ENCODE measurements at places on chromosomes 1 and 21.

- DNase-seq: no peak
These were observed 36.2 kb upstream of the DOCK7 start for GRCh38 chr1:62724430-62724829.

DNA sequence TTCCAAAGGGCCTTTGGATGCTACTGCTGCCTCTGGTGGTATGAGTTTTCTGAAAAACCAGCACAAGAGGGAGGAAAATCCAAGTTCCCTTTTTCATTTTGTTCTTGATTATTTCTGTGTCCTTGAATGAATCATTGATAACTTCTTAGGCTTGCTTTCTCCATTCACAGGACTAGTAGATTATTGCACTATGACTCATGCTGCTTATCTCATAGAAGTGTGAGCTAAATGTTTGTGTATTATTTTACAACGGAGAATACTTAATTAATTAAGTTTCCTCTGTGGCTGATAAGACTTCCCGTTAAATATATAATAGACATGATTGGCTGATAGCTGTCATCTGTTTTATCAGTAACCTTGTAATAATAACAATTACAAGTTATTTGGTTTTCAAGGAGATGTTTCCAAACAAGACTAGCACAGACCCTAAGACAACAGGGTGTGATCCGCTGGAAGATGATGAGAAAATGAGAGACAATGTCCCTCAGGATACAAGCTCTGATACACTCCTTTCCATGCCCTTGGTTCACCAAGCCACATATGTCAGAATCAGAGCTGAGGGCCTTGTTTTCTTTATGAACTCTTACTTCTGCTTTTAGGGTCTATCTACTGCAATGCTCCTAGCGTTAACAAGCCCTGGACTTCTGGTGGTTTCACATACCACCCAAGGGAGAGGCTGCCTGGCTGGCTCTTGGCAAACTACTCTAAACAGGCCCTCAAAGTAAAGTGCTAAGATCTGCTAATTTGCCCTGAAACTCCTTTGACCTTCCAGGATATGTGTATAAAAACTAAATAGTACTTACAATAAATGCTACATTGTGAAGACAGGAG is 1078.3 kb downstream of the TTLL7 start:
- DNase-seq: no peak

GRCh38 chr1:182957902-182958395 is 5.0 kb upstream of the SHCBP1L start:
- no peak for DNase-seq

DNA sequence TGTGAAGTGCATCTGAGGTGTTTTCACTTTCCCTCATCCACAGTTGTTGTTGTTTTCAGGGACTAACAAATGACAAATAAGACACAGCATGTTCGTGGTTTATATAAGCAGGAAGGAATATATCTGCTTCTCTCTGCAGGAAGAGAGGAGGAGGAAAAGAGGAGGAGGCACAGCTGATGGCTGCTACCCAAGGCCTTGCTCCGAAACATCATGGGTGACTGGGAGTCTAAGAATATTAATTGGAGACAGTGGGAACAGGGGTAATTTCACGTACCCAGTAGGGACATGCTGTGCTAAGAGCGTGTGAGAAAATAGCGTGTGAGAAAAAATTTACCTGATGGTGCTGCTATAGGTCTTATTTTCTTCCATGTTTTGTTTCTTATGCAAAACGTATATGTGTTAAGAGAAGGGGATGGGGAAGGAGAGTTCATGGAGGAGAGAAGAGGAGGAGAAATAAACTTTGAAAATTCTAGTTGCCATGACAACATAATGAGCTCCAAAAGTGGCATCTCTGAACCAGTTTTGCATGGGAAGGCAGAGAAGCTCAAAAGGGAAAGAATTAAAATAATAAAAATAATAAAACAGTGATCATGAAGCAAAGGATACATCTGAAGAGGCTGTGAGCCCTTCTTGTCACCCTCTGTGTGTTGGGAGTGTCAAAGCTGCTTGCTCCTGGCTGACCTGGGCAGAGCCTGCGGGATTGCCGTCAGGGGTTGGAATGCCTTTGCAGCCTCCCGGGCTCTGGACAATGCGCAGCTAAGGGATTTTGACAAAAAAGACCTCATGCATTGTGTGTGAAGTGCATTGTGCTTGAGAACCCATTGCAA is 192.0 kb downstream of the CACNA1E start:
- DNase-seq: no peak

DNA sequence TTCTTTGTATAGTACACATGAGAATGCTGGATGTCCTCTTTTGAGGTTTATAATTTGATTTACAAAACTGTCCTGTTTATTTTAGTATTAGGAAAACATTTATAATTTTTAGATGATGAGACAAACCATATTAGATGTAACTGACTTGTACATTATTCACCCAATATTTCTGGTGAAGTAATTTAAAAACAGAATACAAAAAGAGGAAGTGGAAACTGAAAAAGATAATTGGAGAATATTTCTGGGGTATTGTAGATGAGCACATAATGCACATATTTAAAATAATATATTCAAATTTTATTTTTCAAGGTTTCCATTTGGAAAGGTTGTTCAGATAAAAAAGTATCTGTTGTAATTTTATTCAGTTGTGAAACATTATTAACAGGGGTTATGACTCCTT is 40.7 kb downstream of the XPR1 start:
- no peak for DNase-seq

- no peak for DNase-seq
These were observed 14.2 kb upstream of the RNF19B start for GRCh38 chr1:32978854-32979253.

DNA sequence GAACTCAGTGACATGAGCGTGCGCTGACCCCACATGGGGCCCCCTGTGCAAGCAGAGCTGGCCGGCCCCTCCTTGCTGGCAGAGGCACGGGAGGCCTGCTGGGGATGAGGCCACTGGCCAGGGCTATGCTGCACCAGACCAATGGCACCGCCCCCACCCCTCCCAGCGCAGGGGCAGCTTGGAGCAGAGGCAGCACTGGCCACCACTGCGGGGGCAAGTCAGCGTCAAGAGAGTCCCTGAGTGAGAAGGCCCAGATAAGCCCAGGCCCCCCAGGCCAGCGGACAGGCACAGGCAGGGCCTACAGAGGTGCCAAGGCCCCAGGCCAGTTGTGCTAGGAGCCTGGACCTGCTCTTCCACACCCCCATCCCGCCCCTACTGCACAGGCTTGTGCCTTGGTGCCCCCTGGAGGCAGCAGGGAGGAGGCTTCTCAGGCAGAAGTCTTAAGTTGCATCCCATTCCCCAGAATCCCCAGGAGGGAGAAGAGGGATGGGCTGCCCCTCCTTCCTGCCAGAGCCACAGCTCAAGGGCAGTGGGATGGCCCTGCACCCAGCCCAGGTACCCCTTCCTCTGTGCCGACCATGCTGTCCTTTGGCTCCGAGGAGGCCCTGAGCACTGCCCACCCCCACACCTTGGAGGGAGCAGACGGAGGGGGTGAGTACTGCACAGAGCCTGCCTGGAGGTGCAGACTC is 35.8 kb downstream of the EPHX1 start:
- DNase-seq: peak; percentile 72

- peak; percentile 64 for DNase-seq
These were observed 2.3 kb downstream of the GPR137B start for GRCh38 chr1:236144446-236145150.

GRCh38 chr21:32499249-32500055 is 85.9 kb downstream of the TCP10L start:
- DNase-seq: no peak

DNA sequence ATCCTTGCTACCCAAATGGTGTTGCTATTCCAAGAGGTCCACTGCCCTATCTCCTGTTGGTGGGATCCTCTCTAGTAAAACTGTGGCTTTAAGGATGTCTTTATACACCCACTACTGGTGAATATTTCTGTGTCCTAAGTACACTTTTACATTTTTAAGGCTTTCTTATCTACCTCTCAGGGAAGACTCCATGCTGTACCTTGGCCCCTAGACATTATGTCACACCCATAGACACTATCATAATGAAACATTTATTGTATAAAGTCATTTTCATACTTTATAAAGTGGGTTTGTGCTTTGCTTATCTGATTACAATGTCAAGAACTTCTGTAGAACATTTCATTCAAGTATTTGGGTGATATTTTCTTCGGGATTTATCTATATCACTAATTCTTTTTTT is 270.3 kb upstream of the SNX7 start:
- DNase-seq: no peak

GRCh38 chr1:83060221-83060620 is 938.7 kb downstream of the TTLL7 start:
- DNase-seq: no peak

DNA sequence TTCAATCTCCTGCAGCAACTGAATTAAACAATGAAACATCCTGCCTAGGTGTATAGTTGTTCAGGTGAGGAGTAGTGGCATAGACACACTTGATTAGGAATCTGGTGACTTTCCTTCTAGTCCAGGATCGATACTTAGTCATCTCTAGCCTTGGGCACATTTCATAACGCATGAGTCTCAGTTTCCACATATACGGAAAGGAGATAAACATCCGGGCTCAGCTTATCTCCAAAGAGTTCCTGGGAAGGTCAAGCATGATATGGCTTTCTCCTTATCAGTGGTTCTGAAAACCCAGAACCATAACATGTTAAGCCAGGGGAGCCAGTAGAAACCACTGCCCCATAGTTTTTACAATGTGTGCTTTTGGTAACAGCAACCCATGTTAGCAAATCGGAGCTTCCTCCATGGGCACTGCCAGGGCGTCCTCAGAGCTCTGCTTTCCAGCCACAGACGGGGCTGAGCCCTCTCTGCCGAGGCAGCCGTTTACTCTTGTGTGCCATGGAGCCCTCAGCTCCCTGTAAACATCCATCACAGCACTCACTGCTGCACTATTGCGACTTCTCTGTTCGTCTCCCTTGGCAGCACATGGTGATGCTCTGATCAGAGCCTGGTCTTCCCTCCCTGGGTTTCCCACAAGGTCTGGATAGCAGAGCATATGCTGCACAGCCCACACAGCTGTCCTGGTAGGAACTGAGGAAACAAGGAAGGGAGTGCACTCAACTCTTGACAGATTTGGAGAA is 34.6 kb downstream of the RUNX1 start:
- no peak for DNase-seq

- DNase-seq: no peak
These were observed 60.9 kb downstream of the LHX4 start for GRCh38 chr1:180291004-180291403.

GRCh38 chr1:93607814-93608186 is 73.8 kb downstream of the BCAR3 start:
- DNase-seq: no peak

DNA sequence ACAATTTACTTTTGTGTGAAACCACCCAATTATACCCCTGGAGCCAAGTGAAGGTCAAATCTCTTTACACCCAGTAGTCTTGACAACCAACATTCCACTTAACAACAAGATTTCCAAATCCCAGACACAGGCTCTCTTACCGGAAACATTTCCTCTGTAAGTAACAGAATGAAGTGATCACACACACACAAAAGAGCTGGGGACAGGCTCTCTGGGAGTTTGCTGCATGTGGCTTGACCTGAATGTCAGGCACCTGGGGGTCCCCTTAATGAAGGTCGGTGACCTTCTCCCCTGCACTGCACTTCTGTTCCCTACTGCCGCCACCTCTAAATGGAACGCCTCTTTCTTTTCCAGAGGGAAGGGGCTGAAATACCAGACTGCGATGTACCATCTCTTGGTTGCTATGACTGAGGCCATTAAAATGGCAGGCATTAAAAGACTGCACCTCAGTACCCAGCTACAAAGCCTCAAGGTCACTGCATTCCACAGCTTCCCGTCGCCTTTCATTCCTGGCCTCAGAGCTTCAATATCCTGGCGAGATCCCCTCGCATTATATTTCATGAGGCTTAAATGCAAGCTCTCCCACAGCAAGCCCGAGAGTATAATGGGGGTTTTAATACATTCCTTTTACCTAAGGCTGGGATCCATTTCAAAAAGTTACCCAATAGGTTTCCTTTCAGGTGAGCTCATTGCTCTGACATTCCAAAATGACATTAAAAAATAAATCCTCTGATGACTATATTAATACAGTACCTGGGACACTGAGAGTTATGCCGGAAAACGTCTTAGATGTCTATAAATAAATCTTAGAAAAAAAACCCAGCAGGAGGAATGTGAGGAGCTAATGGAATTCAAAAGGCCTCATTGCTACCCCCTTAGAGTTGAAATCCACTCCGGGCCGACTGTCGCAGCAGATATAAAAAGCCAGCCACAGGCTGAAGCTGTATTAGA is 90.9 kb upstream of the DIRAS3 start:
- no peak for DNase-seq

- no peak for DNase-seq
These were observed 175.7 kb upstream of the COL11A1 start for GRCh38 chr1:103283841-103284669.

DNA sequence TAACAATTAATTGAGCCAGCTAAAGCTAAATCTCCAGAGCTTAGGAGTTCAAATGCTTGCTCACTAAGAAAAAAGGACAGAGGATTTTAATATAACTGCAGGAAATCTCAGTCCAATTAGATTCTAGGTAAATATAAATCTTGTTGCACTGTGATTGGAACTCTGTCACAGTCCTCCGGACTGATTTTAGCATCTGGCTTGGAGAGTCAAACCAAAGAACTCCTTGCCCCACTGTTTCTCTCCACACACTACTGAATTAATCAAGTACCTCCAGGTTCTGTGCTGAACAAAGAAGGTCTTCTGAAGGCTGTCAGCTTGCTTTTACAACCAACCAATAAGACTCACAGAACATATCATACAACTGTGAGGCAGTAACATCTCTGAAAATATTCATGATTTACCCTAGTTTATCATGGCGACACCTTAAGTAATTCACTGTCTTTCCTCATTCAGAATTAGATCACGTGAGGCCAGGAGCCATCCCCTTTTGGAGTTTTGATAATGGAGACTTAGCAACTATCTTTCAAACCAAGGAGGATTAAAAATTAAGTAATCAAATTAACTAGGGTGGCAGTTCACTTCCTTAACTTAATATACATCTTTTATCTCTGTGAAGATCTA is 176.0 kb downstream of the RERE start:
- no peak for DNase-seq

- DNase-seq: peak; percentile 50
These were observed 106.5 kb downstream of the SLC16A1 start for GRCh38 chr1:112849425-112850033.

GRCh38 chr1:27220096-27220495 is 14.3 kb upstream of the WDTC1 start:
- no peak for DNase-seq

- no peak for DNase-seq
These were observed 369.1 kb downstream of the SIPA1L2 start for GRCh38 chr1:232260861-232261260.

GRCh38 chr1:148290881-148291280 is 138.8 kb upstream of the NBPF11 start:
- no peak for DNase-seq

DNA sequence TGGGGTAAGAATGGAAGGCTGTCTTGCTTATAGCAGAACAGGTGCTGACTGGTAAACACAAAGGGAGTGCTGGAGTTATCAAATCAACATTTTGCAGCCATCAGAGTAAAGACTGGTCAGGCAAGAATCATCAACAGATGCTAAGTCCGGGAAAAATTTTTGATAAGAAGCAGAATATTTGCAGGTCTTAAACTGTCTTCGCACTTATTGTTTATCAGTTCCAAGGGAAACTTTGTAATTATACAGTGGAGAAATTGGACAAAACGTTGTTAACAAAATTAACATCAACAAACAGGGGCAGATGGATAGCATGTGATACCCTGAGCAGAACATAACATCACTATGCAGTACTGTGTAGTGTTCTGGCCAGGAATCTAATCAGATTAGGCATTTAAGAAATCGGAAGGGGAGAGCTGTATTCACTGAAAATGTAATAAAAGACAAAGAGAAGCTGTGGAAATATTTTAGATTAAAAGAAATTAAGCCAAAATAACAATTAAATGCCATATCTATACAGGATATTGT is 127.1 kb downstream of the DAB1 start:
- no peak for DNase-seq

GRCh38 chr1:46180082-46180616 is 3.9 kb upstream of the P3R3URF start:
- peak; percentile 40 for DNase-seq
